ENCODE measurements at places on chromosomes 3 and 15.

- DNase-seq: no peak
Measured at GRCh38 chr15:79172032-79172481, 81.5 kb upstream of the RASGRF1 start.

DNA sequence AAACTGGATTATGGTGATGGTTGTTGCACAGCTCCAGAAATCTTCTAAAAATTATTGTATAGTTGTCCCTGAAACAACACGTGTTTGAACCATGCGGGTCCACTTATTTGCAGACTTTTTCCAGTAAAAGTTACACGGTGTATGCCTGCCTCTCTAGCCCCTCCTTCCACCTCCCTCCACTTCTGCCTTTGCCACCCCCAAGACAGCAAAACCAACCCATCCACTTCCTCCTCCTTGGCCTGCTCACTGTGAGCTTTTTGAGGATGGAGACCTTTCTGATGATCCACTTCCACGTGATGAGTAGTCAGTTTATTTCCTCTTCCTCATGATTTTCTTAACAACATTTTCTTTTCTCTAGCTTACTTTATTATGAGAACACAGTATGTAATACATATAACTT, 5.4 kb downstream of the CYFIP1 start:
- no peak for DNase-seq

GRCh38 chr15:98722209-98722608, 73.9 kb downstream of the IGF1R start:
- no peak for DNase-seq

DNA sequence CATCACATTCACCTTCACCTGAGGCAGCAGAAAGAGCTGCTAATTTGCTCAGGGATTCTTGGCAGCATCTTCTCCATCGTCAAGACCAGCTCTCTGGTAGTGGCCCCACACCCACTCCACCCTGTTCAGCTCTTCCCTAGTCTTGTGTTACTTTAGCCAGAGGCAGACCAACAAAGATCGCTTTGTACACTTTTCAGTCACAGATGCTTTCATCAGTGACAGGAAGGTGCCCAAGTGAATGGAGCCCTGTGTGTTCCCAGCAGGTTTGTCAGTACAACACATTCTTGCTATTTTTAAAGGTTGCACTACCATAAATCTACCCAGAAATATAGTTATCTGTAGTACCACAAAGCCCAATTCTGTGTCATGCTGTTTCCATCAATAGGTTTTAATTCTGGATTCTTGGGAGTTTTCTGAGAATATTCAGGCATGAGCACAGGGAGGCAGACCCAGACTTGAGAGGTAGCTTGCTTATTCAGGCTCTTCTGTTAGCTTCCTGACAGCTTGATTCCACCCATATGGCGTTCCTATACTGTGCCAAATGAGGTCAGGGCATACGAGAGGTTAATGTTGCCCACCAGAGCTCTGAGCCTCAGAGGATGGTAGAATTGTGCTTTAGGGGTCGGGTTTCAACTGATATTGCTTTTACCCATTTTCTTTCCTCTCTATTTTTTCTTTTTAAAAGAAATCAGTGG, 109.8 kb upstream of the MANF start:
- no peak for DNase-seq

GRCh38 chr15:41284427-41285177, 47.8 kb downstream of the OIP5 start:
- DNase-seq: no peak

DNA sequence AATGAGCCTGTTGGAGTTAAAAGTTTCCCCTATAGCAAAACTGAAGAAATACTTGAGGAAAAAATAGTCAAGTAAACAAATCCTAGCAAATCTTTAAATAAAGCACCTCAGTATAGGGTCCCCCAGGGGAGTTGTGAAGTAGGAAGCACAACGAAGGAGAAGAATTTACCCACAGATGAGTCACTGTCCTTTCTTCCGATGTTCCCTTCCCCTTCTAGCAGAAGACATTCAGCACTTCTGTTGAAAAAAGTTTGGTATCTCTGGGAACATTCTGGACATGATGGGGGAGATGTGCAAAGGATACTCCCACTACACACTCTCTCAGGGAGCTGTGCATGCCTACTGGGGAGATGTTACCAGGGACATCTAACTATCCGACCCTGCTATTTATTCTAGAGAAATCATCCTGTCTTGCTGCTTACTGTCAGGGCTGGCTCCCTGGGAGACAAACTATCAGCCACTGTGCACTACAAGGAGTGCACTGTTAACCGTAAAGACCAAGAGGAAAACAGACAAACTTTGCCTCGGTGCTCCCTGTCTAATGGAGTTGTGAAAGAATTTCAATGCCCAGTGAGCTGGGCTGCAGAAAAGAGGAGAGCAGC, 93.8 kb downstream of the RFTN1 start:
- DNase-seq: no peak

DNA sequence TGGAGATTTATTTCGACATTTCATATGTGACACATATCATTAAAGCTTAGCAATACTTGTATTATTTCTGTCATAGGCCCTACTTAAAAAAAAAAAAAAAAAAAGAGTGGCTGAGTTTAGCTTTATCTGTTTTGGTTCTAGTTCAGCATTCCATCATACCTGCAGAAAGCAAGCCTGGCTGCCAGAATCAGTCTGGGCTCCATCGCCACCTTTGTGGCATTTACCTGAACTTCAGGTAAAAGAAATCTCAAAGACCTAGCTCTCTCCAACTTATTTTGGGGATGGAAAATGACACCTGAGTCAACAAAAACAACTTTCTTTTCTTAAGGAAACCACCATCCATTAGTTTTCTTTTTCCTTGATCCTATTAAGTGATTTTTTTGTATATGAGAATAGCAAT, 82.1 kb downstream of the NEK10 start:
- DNase-seq: no peak

- no peak for DNase-seq
Measured at GRCh38 chr15:43975326-43975725, 148.5 kb downstream of the WDR76 start.

DNA sequence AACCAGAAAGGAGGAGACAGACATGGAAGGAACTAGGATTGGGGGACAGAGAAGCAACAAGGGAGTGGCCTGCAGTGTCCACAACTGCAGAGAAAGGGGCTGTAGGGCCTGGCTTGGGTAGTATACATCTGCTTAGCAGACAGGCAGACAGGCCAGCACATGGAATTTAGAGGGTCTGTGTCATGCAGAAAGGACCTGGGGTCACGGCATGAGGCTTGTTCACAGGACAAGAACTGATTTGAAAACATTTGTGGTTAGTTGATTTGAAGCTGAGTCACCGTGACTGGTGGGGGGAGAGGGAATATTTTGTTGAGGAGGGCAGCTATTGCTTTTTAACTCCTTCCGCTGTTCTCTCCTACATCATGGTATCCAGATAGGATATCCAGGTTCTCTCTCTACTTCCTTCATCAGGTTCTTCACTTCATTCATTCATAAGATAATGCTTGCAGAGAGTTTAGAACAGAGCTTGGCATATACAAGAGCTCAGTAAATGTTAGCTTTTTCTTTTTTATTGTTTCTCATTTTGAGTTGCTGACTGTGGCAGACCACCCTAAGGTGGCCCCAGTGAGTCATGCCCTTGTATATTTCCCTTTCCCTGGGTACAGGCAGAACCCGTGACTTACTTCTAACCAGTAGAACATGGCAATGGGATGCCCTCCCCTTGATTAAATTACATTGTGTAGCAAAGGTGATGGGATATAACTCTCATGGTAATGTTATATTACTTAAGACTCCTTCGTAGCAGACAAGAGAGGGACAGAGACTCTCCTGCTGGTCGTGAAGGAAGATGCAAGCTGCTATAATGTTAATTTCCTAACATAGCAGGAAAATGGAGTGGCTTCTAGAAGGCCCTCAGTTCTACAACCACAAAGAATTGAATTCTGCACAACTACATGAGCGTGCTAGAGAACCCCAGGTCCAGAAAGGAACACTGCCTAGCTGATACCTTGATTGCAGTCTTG, 95.0 kb upstream of the NMNAT3 start:
- no peak for DNase-seq

DNA sequence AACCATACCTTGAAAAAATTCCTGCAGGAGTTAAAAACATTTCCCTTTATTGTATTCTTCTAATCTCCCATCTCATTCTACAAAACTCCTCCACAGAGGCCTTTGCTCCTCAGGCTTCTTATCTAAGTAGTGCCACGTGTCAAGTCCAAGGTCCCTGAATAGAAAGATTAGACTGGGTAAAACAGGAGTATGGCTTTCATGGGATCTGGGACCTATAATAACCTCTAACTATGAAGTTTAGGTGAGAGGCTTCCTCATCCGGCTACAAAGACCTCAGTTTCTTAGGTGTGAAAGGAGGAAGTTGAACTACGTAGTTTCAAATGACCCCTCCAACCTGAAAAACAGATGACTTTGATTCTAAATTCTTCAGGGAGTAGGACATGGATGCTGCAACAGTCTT, 20.0 kb downstream of the GPR15 start:
- DNase-seq: no peak

DNA sequence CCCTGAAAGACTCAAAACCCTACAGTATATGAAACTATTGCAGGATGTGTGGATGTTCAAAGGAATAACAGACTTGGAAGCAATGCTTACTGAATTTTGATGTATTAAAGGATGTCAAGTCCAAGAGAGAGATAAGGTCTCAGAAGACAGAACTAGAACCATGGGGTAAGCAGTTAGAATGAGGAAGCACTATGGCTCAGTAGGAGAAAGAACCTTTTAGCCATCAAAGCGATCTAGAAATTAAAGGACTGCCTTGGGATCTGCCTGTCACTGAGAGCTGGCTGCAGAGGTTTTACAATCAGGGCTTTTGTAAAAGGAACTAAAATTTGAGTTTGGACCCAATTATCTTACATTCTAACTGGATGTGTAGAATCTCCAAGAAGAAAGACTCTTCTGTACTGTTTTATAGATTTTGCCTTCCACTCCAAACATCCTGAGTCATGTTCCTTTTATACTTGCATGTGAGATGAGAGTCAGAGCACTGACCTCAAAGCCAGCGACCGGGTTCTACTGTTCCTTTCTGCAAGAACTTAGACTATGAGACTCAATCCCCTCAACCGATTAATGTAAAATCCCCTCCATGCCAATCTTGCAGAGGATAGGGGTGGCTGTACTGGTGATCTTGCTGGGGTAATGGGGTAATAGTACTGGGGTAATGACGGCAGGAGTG, 412.3 kb upstream of the TPRG1 start:
- no peak for DNase-seq

GRCh38 chr3:71599416-71599815, 15.9 kb upstream of the FOXP1 start:
- no peak for DNase-seq

DNA sequence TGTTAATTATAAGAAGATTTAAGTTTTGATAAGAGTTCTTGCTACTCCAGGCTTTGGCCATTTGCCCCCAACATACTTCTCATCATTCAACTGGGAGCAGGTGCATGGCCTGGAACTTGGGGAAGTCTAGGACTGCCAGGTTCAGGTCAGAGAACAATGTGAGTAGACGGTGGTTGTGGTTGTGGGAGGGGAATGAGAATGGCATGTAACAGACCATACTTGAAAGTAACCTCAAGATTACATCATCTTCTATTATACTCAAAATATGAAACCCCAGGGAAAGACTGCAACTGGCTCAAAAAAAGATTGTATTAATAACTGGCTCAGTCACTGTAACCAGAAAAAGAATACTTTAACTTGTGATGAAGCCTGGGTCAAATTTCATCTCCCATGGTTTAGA, 364.9 kb upstream of the DPPA4 start:
- DNase-seq: no peak

- no peak for DNase-seq
Measured at GRCh38 chr3:65033576-65033975, 345.8 kb upstream of the ADAMTS9 start.

DNA sequence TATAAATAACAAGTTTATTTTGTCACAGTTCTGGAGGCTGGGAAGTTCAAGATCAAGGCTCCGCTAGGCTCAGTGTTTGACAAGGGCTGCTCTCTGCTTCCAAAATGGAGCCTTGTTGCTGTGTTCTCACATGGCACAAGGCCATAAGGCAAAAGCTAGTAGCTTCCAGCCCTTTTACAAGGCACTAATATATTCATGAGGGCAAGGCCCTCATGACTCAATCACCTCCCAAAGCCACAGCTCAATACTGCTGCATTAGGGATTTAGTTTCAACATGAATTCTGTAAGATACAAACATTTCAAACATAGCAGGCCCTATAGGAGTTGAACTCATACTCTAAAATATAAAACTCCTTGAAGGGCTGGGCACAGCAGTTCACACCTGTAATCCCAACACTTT, 30.2 kb downstream of the ZBTB11 start:
- no peak for DNase-seq

DNA sequence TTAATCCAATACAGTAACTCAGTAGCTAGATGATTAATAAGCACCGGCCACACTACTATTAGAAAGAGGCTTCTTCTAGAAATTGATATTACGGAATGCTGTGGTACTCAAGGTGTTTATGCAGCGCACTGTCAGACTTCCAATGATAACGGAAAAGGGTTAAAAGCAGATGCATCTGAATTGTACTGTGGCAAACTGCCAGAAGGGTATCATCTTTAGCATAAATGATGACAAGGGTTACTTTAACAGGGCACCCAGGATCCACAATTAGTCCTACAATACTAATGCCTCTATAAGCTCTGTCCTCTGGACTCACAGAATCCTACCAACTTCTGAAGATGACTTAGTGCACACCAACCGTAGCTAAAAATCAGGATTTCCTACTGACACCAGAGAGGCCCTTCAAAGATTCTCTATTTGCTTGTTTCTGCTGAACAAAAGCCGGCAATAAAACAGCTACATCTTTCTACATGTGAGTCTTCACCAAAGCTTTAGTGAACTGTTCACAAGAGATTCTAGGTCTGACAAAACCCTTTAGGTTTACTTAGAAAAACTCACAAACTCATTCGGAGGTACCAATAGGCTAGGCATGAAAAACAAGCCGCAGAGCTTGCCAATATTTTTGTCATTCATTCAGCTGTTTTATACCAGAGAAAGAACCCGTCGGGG, 7.1 kb downstream of the SATB1 start:
- DNase-seq: no peak

DNA sequence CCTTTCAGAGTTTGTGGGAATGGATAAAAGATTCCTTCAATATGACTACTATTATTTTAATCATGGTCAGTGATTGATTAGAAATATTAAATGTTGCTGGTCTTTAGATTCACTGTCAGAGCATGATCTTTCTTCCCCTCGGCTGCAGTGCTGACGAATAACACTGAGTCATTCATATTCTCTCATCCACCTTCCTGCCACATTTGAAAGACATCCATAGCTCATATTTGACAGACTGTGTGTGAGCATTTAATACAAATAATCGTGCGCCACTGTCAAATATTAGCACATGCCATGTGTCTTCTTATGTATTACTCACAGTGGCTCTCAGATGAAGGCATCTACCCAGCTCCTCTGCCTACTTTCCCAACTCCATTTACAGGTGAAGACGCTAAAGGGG, 476.5 kb upstream of the TPRG1 start:
- no peak for DNase-seq

GRCh38 chr3:10283638-10284037, 9.1 kb downstream of the GHRL start:
- DNase-seq: no peak

DNA sequence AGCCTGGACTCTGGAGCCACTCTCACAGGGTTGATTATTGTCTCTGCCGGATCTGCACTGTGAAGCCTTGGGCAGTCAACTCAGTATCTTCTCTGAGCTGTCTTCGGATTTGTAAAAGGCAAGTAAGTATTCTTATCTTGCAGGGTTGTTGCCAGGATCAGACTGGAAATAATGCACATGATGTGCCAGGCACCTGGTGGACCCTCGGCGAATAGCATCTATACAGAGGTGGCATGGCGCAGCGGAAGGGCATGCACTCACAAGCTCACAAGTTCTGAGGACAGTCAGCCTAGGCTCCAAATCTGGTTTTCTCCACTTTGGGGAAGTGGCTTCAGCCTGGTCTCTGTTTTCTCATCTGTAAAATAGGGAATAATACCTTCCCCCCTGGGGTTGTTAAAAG, 113.9 kb downstream of the SRGAP3 start:
- DNase-seq: no peak

GRCh38 chr3:111106993-111107661, 35.5 kb downstream of the NECTIN3 start:
- no peak for DNase-seq
